ENCODE measurements at places on chromosomes 3 and 15.

DNA sequence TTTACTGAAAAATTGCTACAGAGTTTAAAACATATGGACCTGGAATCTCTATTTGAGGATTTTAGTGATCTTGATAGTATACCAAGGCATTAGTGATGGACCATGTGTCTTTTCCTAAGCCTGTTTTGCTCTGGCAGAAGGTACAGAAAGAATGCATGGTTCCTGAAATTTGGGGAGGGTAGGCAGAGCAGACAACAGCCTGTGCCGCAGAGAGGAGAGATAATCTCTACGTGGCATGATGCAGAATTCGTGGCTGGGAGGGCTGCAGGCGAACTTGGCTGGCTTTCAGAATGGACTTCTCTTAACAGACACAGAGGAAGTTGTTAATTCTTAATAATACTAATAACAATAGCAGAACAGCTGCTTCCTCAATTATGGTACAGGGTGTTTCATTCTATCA lies 137.5 kb upstream of the FOXB1 start:
- DNase-seq: no peak

GRCh38 chr15:67967871-67968431 lies 86.2 kb upstream of the PIAS1 start:
- DNase-seq: no peak

- DNase-seq: no peak
Measured at GRCh38 chr15:68553994-68554720, 24.6 kb upstream of the CORO2B start.

DNA sequence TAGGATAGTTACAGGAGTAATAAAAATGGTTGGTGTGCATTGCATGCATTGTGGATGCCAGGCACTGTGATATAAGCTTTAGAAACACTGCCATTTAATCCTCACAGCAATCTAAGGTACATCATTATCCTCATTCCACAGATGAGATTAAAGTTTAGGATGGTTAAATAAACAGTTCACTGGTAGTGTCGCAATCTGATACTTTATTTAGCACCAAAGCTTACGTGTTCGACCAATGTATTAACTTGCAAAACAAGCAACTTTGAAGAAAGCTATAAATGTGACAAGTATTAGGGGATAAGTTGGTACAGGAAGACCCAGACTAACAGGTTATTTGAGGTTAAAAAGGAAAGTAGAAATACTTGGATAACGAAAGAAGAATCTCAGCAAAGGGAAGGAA lies 150.5 kb upstream of the ZNF385D start:
- no peak for DNase-seq

GRCh38 chr15:49215768-49216739 lies 46.0 kb downstream of the GALK2 start:
- DNase-seq: no peak
